ENCODE measurements at places on chromosomes 16 and 17.

DNA sequence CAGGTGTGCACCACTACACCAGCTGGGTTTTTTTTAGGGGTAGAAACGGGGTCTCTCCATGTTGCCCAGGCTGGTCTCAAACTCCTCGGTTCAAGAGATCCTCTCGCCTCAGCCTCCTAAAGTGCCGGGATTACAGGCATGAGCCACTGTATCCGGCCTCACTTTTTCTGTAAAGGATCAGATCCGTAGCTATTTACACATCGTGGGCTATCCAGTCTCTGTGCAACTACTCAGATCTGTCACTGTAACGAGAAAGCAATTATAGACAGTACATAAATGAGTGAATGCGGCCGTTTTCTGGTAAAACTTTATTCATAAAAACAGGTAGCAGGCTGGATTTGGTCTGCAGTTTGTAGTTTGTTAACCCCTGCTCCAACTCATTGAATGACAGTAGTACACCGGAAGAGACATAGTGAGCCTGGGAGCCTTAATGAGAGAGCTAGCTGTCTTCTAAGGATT lies 44.5 kb downstream of the VMP1 start:
- DNase-seq = peak; percentile 70

DNA sequence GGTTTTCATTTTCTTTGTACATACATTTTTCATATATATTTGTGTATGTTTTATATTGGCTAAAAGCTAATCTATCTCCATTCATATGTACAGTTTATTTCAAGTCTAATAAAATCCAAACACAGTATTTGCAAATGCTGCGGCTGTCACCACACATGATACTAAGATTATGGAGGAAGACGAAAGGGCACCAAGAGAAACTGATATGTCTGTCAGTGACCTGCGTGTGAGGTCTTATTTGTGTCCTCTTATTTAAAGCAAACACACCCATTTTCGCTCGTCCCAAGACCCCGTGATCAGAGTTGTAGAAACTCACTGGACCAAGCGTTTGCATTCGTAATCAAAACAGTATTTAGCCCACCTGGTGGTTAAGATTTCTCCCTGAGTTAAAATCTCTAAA lies 8.2 kb downstream of the MLYCD start:
- DNase-seq = no peak

- no peak for DNase-seq
These were observed at the start of gene EVPLL for GRCh38 chr17:18377437-18378204. EVPLL (plus strand) TSS chr17:18377778; CDS start chr17:18380938, 3,160 bp downstream.

GRCh38 chr16:27322858-27323780 lies 9.3 kb downstream of the IL4R start:
- no peak for DNase-seq

DNA sequence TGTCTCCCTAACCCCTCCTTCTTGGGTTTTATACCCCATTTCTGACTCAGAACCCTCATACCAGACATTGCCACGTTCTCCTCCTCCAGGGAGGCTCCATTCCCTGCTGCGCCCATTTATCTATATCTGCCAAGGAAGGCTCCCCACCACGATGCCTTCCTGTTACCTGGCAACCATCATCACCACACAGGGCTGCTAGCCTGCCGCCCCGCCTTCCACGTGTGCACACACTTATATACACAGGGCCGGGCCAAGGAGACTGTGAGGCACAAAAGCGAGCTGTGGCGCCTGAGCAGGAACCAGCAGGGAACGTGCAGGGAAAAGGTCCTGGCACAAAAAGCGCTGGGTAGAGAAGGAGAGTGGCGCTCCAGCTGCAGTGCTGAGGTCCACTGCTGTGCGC lies 261.8 kb downstream of the CBLN1 start:
- DNase-seq = no peak

DNA sequence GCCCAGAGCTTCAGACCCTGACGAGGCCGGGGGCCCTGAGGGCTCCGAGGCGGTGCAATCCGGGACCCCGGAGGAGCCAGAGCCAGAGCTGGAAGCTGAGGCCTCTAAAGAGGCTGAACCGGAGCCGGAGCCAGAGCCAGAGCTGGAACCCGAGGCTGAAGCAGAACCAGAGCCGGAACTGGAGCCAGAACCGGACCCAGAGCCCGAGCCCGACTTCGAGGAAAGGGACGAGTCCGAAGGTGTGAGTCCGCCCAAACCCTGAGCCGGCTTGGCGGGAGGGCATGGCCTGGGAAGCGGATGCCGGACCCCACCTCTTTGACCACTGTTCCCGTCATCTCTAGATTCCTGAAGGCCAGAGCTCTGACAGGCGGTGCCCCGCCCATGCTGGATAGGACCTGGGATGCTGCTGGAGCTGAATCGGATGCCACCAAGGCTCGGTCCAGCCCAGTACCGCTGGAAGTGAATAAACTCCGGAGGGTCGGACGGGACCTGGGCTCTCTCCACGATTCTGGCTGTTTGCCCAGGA lies 4.4 kb downstream of the NOL3 start:
- no peak for DNase-seq

- DNase-seq = no peak
These were observed 138.7 kb upstream of the RPH3AL start for GRCh38 chr17:491086-492021.

DNA sequence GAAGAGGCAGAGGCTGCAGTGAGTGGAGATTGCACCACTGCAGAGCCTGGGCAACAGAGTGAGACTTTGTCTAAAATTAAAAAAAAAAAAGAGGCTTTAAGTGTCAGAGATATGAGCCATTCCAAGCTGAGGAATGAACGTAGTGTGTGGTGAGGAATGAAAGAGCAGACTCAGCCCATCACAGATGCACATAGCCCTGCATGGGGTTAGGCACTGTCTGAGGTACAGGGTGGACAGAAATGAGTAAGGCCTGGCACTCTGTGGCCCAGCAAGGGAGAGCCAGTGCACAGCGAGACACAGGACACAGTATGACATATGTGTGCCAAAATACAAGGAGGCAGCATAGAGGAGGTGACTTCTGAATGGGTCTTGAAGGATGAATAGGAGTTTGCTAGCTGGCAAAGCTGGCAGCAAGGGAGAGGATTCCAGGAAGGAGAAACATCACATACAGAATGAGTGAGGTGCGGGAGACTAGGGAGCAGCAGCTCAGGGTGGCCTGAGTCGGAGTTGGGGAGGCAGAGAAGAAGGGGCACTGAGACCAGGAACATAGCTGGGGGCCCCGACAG lies 8.7 kb upstream of the ZNF469 start:
- DNase-seq = no peak

All from GM12864 (cell line).